ENCODE measurements at places on chromosomes 7 and 10. TPM values are rescaled to one million over a fixed set of nuclear protein-coding genes. Genes with fewer than 3 reads are reported as not detected.
A peak's percentile ranks its signal among the peaks of the same experiment; 100 is the strongest.

Gene BUD31
- 104 TPM for total RNA-seq

Gene GSTO2
- total RNA-seq = 1.8 TPM

Gene SMARCD3
- 1.5 TPM for total RNA-seq

Gene LRIT1
- not detected for total RNA-seq

Gene CRPPA
- total RNA-seq = 0.68 TPM

Gene HOXA10
- total RNA-seq = not detected

Gene MTG1
- 42.2 TPM for total RNA-seq

Gene MARVELD1
- 2.5 TPM for total RNA-seq

Gene TCAF2
- 49.4 TPM for total RNA-seq

GRCh38 chr7:6271060-6271658 lies 1.3 kb downstream of the CYTH3 start:
- no peak overlapping the region for H3K27ac ChIP-seq
- H3K27me3 ChIP-seq = peaks cover 64% of the 10 kb centered on the region
- peak overlapping the region; percentile 70 for H3K4me3 ChIP-seq

DNA sequence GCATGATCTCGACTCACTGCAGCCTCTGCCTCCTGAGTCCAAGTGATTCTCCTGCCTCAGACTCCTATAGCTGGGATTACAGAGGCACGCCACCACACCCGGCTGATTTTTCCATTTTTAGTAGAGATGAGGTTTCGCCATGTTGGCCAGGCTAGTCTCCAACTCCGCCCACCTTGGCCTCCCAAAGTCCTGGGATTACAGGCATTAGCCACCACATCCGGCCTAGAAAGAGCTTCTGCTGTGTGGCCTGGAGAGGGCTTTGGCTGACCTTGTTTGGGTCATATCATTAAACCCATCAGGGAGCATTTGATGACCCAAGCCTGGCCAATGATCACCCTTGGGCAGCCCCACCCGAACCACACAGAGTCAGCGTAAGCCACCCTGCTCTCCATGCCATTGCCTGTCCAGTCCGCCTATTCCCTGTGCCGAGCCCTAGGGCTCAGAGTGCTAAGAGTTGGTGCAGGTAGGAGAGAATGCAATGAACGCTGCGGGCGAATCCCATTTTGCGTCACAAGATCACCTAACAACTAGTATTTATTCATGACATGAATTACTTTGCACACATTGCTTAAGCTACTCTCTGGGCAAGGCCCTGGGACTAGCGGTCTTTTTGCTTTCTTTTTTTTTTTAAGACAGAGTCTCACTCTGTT lies 22.3 kb upstream of the GDI2 start:
- H3K27me3 ChIP-seq = peaks cover 2% of the 10 kb centered on the region
- DNase-seq = no peak
- H3K27ac ChIP-seq = no peak overlapping the region
- H3K36me3 ChIP-seq = no peaks in the 10 kb centered on the region
- H3K4me3 ChIP-seq = no peak overlapping the region
- no peaks in the 10 kb centered on the region for H3K4me1 ChIP-seq

DNA sequence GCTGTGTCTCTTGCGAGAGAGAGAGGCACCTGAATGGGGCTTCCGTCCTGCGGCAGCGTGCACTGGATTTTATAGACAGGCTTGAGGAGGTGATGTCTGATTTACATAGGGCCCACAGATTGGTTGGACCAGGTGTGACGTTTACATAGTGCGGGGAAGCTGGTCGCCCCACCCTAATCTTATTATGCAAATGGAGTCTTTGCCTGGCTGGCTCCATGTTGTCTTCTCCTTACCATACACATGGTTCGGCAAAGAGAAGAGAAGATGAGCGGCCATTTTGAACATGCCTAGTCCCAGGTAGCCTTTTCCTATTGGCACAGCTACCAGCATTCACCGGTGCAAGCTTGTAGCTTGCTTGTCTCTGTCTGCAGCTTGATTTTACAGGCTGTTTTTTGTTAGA lies 238.5 kb upstream of the GALNT17 start:
- H3K36me3 ChIP-seq = no peaks in the 10 kb centered on the region
- DNase-seq = no peak
- H3K27ac ChIP-seq = no peak overlapping the region
- no peak overlapping the region for H3K4me3 ChIP-seq
- H3K27me3 ChIP-seq = no peaks in the 10 kb centered on the region
- H3K4me1 ChIP-seq = no peaks in the 10 kb centered on the region

DNA sequence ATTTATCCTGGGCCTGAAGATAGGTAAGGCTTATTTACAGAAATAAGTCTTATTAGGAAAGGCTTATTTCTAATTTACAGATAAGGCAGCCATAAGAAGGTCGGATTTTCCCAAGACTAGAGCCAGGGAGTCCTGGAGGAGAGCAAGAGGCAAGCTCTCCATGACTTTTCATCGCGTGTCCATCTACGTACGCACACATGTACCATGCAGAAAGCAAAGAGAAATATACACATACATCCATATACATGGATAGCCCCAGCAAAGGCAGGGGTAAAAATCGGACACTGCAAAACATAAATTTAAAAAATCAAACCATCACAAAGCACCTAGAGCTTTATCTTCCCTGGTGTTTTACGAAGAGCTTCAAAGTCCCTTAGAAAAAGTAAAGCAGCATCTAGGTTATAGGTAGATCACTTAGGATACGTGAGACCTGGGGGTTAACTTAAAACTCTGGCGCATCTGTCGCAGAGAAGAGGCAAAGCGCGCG lies 25.8 kb upstream of the ZRANB1 start:
- DNase-seq = no peak
- H3K4me1 ChIP-seq = peaks cover 33% of the 10 kb centered on the region
- peak overlapping the region; percentile 87 for H3K4me3 ChIP-seq
- H3K36me3 ChIP-seq = peaks cover 12% of the 10 kb centered on the region
- H3K27me3 ChIP-seq = peaks cover 14% of the 10 kb centered on the region

GRCh38 chr7:157267516-157267915 lies 69.3 kb upstream of the DNAJB6 start:
- peaks cover 19% of the 10 kb centered on the region for H3K4me1 ChIP-seq
- H3K4me3 ChIP-seq = no peak overlapping the region
- DNase-seq = no peak

DNA sequence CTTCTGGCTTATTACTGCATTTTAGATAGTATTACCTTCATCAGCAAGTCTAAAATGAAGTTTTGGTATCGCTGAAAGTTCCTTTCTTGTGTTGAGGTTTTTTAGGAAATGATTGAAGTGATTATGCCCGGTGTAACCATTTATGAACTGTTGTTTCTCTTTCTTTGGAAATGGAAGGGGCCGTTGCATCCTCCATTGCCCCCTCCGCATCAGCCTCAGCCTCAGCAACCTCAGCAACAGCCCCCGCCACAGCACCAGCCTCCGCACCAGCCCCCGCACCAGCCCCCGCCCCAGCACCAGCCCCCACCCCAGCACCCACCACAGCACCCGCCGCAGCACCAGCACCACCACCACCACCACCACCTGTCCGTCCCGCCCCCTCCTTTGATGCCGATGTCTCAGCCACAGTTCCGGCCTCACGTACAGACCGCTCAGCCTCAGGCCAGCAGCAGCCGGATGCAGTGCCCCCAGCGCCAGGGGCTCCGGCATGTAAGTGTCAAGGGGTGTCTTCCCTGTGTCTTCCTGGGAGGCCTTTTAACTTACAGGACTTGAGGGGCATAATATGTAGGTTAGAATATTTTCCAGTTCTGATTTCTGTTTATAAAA lies 72.6 kb downstream of the SHH start:
- no peak for DNase-seq
- peaks cover 60% of the 10 kb centered on the region for H3K36me3 ChIP-seq
- H3K4me3 ChIP-seq = no peak overlapping the region
- no peaks in the 10 kb centered on the region for H3K27me3 ChIP-seq
- H3K4me1 ChIP-seq = peaks cover 37% of the 10 kb centered on the region

GRCh38 chr10:94036766-94037033 lies 43.0 kb downstream of the PLCE1 start:
- no peaks in the 10 kb centered on the region for H3K27me3 ChIP-seq
- H3K36me3 ChIP-seq = no peaks in the 10 kb centered on the region
- DNase-seq = no peak
- H3K4me3 ChIP-seq = no peak overlapping the region

GRCh38 chr10:76125900-76126299 lies 694.5 kb downstream of the LRMDA start:
- H3K4me1 ChIP-seq = no peaks in the 10 kb centered on the region
- H3K27ac ChIP-seq = no peak overlapping the region
- no peak overlapping the region for H3K4me3 ChIP-seq

DNA sequence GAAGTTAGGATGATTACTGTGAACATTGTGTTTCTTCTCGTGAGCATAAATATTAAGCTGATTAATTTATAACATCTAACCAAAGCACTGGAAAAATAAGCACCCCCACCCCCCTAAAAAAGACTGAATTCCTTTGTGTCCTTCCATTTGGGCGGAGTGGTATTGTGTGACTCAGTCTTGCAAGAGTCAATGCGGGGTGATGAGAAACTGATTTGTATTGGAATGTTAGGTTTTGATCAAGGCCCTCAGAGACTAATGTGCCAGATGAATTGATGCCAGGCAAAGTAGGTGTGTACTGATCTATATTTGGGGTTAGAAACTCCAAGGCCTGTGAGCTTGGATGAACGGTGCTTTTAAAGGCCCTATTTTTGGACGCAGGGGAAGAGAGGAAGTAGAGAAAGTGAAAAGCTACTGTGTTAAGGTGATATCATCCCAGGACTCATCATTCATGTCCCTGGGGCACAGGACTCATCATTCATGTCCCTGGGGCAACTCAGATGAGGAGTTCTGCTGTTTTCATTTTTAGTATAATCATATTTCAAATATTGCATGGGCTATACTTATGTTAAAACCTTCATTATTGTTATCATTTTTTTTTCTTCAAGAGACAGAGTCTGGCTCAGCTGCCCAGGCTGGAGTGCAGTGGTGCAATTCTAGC lies 61.3 kb upstream of the PTN start:
- H3K27ac ChIP-seq = no peak overlapping the region
- no peak overlapping the region for H3K4me3 ChIP-seq
- DNase-seq = no peak
- H3K27me3 ChIP-seq = no peaks in the 10 kb centered on the region

- no peaks in the 10 kb centered on the region for H3K4me1 ChIP-seq
- H3K27me3 ChIP-seq = no peaks in the 10 kb centered on the region
- no peak for DNase-seq
- H3K4me3 ChIP-seq = no peak overlapping the region
- H3K36me3 ChIP-seq = no peaks in the 10 kb centered on the region
Observed at GRCh38 chr7:13189668-13190067, 502.2 kb downstream of the ARL4A start.

DNA sequence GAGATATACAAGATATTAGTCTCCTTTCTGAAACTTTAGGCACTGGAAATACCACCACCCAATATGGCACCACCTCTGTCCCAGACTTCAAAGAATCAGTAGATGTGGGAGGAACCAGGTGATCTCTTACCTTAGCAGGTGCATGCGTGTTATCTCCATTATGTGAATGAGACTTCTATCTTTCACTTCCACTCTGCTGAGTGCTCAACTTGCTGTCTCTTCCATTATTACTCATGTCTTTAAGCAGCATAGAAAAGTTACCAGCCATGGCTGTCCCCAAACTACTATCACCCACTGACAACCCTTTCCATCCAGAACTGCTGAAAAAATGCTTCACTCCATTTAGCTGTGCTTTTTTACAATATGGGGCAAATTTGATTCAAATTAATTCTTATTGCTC lies 101.5 kb upstream of the PRSS1 start:
- peaks cover 23% of the 10 kb centered on the region for H3K27me3 ChIP-seq
- no peak overlapping the region for H3K27ac ChIP-seq
- peaks cover 6% of the 10 kb centered on the region for H3K4me1 ChIP-seq
- no peak overlapping the region for H3K4me3 ChIP-seq

DNA sequence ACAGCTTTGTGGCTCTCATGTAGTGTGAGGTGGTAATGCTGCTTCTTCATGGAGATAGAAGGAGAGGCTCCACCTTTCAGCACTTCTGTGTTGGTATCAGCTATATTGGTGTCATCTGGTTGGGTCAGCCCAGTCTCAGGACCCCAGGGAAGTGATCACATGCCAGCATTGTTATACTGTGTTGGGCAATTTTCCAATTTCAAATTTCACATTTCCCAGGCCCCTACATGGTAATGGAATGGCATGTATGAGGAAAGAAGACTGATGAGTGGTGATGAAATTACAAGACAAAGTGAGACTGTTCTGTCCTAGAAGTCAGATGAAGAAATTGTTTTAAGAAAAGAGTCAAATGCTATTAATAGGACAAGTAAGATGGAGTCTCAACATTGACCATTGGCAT lies 3.7 kb upstream of the AKR1C3 start:
- peaks cover 30% of the 10 kb centered on the region for H3K27me3 ChIP-seq
- no peak for DNase-seq
- no peaks in the 10 kb centered on the region for H3K36me3 ChIP-seq
- peaks cover 6% of the 10 kb centered on the region for H3K4me1 ChIP-seq
- H3K4me3 ChIP-seq = no peak overlapping the region

- no peak overlapping the region for H3K4me3 ChIP-seq
- peaks cover 3% of the 10 kb centered on the region for H3K4me1 ChIP-seq
- H3K36me3 ChIP-seq = no peaks in the 10 kb centered on the region
- no peak for DNase-seq
- no peak overlapping the region for H3K27ac ChIP-seq
Observed at GRCh38 chr10:70584909-70585544, 17.5 kb downstream of the PRF1 start.

DNA sequence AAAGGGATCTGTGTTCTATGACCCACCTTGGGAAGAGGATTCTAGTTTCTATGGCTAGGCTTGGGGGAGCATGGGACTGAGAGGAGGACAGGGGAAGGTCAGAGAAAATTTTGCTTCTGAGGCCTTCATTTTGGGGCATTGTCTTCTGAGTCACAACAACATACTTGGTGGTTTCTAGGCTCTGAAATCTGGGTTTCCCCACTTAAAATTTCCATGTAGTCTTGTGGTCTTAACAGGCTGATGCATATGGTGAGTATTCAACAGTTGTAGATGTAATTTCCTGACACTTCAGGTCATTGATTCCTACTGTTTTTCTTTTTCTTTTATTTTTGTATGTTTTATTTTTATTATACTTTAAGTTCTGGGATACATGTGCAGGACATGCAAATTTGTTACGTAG lies 88.5 kb downstream of the ANKRD7 start:
- H3K27me3 ChIP-seq = no peaks in the 10 kb centered on the region
- H3K4me3 ChIP-seq = no peak overlapping the region
- no peak for DNase-seq
- peak overlapping the region; percentile 68 for H3K27ac ChIP-seq
- H3K36me3 ChIP-seq = peaks cover 3% of the 10 kb centered on the region
- H3K4me1 ChIP-seq = peaks cover 25% of the 10 kb centered on the region

- H3K36me3 ChIP-seq = no peaks in the 10 kb centered on the region
- H3K4me3 ChIP-seq = no peak overlapping the region
- no peak overlapping the region for H3K27ac ChIP-seq
- no peaks in the 10 kb centered on the region for H3K4me1 ChIP-seq
- H3K27me3 ChIP-seq = no peaks in the 10 kb centered on the region
Observed at GRCh38 chr7:41689815-41690214, 13.1 kb downstream of the INHBA start.

DNA sequence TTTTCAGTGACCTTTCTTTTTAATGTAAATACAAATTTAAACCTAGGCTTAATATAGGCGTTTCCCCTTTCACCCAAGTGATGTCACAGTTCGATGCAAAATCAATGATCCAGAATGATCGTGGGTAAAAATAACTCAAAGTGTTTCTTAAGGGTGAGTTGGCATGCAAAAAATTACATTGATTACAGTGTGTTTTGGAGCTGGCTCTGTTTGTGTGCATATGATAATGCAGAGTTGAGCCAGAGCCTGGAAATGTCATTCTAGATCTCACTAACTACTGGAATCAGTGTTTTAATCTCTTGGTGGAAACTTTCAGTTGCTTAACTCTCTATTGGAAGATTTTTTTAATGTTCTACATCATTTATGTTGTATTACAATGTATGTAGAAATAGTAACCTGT lies 72.5 kb upstream of the MXI1 start:
- no peak for DNase-seq
- H3K4me1 ChIP-seq = peaks cover 24% of the 10 kb centered on the region

GRCh38 chr10:43703286-43703685 lies 54.6 kb upstream of the ZNF32 start:
- no peaks in the 10 kb centered on the region for H3K4me1 ChIP-seq
- no peak for DNase-seq
- H3K27me3 ChIP-seq = no peaks in the 10 kb centered on the region
- no peaks in the 10 kb centered on the region for H3K36me3 ChIP-seq
- no peak overlapping the region for H3K4me3 ChIP-seq
- no peak overlapping the region for H3K27ac ChIP-seq

All from activated CD4-positive, alpha-beta memory T cell treated with anti-CD3 and anti-CD28 coated beads, Interleukin-2, amount 10 ng/mL, durations not matched to agents 7 days and 5 days (primary cell).